ENCODE measurements at places on chromosomes 2 and 18.

GRCh38 chr2:191508738-191509137 is 169.2 kb upstream of the NABP1 start:
- no peak for DNase-seq

DNA sequence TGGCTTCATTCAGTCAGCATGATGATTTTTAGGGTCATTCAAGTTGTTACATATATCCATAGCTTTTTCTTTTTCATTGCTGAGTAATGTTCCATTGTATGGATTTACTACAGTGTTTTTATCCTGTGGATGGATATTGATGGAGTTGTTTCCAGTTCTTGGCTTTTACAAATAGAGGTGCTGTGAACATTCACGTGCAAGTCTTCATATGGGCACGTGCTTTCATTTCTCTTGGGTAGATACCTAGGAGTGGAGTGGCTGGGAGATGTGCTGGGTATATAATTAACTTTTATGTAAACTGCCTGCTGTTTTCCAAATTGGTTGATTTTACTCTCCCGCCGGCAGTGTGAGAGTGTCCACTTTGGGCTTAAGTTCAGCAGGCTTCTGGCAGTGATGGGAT is 16.5 kb downstream of the AGAP1 start:
- DNase-seq = no peak

GRCh38 chr18:25187521-25188192 is 164.3 kb downstream of the ZNF521 start:
- no peak for DNase-seq

DNA sequence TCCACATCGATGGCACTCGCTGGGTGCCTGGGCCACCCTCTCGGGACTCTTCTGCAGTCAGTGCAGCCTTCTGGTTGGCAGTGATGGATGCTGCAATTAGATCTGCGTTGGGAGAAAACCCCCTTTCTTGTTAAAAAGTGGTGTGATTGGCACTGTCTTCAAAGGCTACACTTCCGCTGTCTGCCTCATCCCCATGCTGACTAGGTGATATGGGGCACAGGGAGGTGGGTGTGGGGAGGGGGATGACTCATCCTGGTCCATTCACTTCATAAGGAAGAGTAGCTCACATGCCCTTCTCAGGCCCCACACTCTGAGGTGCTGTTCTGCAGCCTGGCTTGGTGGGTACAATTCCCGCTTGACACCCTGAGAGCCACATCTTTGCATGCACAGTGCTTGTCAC is 77.4 kb downstream of the THNSL2 start:
- no peak for DNase-seq

GRCh38 chr2:197296835-197297234 is 13.7 kb downstream of the ANKRD44 start:
- no peak for DNase-seq

GRCh38 chr2:70094978-70095719 is 7.9 kb downstream of the PCBP1 start:
- no peak for DNase-seq

DNA sequence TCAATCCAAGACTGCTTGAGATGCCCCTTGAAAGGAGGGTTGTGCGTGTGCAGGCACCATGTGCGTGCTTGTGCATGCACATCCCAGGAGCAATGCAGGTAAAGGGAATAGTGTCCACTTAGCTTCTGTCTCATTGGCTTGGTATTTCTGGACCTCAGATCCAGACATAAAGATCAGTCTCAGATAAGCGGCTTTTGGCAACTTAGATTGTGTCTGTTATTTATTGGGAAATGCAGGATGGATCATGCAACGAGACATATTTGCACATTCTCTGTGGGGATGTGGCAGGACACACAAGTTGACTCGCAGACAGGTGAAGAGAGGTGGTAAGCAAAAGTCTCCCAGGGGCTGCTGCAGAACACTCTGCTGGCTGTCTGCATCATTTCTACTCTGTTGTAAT is 67.9 kb downstream of the SETBP1 start:
- DNase-seq = no peak

GRCh38 chr2:126399001-126399400 is 257.0 kb upstream of the GYPC start:
- no peak for DNase-seq

GRCh38 chr18:64851726-64852125 is 702.8 kb upstream of the LINC00305 start:
- no peak for DNase-seq

DNA sequence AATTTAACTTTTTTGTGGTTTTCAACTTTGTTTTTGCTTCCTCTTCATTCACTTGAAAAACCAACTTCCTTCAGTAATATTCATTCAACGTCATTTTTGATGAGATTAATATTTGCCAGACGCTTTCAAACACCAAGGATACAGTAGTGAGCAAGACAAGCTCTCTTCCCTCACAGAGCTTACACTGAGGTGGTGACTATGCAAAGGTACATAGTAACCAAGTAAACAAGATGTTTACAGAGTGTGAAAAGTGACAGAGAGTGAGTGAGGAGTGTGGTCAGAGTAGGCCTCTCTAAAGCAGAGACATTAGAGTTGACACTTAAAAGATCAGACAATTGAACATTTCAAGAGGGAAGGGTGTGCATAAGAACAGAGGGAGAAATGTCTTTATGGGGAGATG is 155.5 kb downstream of the TMEM247 start:
- DNase-seq = no peak

DNA sequence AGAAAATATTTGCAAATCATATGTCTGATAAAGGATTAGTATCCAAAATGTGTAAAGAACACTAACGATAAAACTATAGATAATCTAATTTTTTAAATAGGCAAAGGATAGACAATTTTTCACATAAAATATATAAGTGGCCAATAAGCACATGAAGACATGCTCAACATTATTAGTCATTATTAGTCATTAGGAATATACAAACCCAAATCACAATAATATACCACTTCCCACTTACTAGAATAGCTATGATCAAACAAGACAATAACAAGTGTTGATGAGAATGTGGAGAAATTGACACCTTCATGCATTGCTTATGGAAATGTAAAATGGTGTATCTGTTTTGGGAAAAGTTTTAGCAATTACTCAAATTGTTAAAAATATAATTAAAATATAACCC is 12.6 kb upstream of the MAP2 start:
- DNase-seq = no peak

DNA sequence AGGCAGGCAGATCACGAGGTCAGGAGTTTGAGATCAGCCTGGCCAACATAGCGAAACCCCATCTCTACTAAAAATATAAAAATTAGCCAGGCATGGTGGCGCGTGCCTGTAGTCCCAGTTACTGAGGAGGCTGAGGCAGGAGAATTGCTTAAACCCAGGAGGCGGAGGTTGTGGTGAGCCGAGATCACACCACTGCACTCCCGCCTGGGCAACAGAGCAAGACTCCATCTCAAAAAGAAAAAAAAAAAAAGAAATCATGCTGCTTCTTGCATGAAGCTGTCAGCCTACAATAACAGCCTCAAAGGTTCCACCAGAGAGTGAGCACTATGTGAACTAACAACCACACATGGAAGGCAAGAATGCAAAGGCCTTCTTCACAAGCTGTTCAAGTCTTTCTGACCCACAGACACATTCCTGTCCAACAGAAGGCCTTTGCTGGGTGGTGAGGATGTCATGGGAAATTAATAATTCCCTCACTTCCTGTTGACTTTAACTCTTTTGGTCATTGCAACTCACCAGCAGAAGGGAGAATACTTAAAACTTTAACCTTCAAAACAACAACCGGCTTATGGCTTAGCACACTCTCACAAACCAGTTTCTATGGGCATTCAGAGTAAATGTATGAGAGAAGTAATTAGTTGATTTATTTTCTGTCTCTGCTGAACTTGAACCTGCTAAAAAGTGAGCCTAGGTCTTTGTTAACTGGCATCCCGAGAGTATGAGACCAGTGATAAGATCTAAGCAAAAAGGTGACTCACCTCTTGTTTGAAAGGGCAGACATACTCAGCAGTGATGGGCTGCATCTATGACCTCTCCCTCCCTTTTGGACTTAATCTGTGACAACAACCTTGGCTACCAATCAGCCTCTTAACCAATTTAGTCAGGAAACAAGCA is 11.8 kb downstream of the PLEKHM3 start:
- no peak for DNase-seq

DNA sequence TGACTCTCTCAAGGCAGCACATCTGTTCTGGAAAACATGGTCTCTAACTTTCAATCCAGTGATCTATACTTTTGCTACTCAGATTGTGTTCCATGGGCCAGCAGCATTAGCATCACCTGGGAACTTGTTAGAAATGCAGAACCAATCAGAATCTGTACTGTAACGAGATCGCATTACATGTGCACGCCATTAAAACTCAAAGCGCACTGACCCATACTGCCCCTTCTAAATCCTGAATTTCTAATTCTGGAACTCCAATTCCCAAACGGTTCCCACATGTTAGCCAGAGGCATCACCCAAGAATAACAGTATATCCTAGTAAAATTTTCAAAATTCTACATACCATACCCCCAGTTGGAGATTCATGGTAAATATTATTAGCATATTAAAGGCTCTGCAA is 10.5 kb upstream of the DCTN1 start:
- DNase-seq = no peak

- no peak for DNase-seq
Observed at GRCh38 chr2:219133976-219134375, 26.6 kb downstream of the NHEJ1 start.

- no peak for DNase-seq
Observed at GRCh38 chr2:237352279-237352845, 61.6 kb downstream of the COL6A3 start.
